ENCODE measurements at places on chromosomes 3 and 15. TPM values are rescaled to one million over a fixed set of nuclear protein-coding genes. Genes with fewer than 3 reads are reported as not detected.
A peak's percentile ranks its signal among the peaks of the same experiment; 100 is the strongest.

GRCh38 chr3:172625404-172625803, 85.5 kb downstream of the NCEH1 start:
- no peak overlapping the region for H3K27ac ChIP-seq
- H3K36me3 ChIP-seq, result no peaks in the 10 kb centered on the region
- DNase-seq, result no peak
- no peaks in the 10 kb centered on the region for H3K27me3 ChIP-seq
- no peak overlapping the region for H3K4me3 ChIP-seq
- H3K4me1 ChIP-seq, result no peaks in the 10 kb centered on the region

Gene RARB
- 2.9 TPM for total RNA-seq

DNA sequence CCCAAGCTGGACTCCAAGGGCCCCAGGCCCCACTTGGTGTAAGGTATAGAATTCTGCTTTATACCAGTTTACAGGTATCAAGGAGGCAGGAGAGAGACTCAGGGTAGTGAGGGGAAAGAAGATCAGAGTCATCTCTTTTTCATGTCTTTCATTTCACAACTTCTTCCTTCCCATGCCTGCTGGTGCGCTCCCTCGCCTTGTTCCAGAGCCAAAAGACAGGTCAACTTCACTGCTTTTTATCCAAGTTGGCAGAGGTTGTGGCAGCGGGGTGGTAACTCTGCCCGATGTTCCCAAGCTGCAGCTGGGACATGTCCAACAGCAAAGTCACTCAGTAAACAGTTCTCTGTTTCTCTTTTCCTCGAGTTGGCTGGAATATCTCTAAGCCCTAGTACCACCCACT, 86.3 kb upstream of the TCF12 start:
- H3K4me1 ChIP-seq, result peaks cover 4% of the 10 kb centered on the region
- DNase-seq, result peak; percentile 58
- peak overlapping the region; percentile 51 for H3K27ac ChIP-seq

Gene ISLR2
- 2.4 TPM for total RNA-seq

Gene CHL1
- 10.4 TPM for total RNA-seq

DNA sequence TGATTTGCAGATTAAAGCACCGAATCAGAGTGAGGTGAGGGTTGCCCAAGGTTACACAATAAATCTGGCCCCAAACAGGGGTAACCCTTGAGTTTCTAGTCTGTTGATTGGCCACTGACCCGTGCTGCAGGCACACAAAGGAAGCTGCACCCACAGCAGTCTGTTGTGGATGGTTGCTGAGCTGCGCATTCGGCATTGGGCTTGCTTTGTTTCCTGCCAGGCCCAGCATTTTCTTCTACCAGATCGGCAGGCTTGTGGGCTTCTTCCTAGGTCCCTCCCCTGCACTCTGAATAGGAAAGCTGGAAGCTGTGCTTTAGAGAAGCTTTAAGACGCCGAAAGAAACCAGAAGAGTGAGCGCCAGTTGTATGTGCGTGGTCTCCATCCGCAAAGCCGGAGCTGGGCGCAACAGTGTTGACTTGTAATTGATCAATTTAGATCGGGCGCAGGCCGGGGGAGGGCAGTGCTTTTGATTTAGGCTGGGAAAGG, 12.1 kb downstream of the B3GNT5 start:
- H3K4me1 ChIP-seq, result peaks cover 86% of the 10 kb centered on the region
- peak overlapping the region; percentile 78 for H3K27ac ChIP-seq
- H3K36me3 ChIP-seq, result no peaks in the 10 kb centered on the region
- no peaks in the 10 kb centered on the region for H3K27me3 ChIP-seq

Gene PPARG
- 102 TPM for total RNA-seq

Gene HCLS1
- 5.0 TPM for total RNA-seq

GRCh38 chr15:78082106-78082742, 4.7 kb upstream of the TBC1D2B start:
- H3K4me3 ChIP-seq, result no peak overlapping the region
- peaks cover 27% of the 10 kb centered on the region for H3K4me1 ChIP-seq
- H3K36me3 ChIP-seq, result no peaks in the 10 kb centered on the region

- no peak for DNase-seq
- no peak overlapping the region for H3K27ac ChIP-seq
- no peaks in the 10 kb centered on the region for H3K27me3 ChIP-seq
- peaks cover 10% of the 10 kb centered on the region for H3K36me3 ChIP-seq
- no peak overlapping the region for H3K4me3 ChIP-seq
Observed at GRCh38 chr15:78450285-78450858, 12.4 kb downstream of the IREB2 start.

Gene SPINK8
- total RNA-seq, result not detected

GRCh38 chr3:122563717-122564025, 429 bp downstream of the PARP9 start:
- no peaks in the 10 kb centered on the region for H3K36me3 ChIP-seq
- DNase-seq, result no peak
- H3K27me3 ChIP-seq, result no peaks in the 10 kb centered on the region
- H3K27ac ChIP-seq, result peak overlapping the region; percentile 97

Gene PARP15
- 1.2 TPM for total RNA-seq

Gene GREM1
- total RNA-seq, result 42.3 TPM
